OCI-LY7 (cell line): ENCODE measurements at places on chromosomes 6 and 20. TPM values are rescaled to one million over a fixed set of nuclear protein-coding genes. Genes with fewer than 3 reads are reported as not detected.

DNA sequence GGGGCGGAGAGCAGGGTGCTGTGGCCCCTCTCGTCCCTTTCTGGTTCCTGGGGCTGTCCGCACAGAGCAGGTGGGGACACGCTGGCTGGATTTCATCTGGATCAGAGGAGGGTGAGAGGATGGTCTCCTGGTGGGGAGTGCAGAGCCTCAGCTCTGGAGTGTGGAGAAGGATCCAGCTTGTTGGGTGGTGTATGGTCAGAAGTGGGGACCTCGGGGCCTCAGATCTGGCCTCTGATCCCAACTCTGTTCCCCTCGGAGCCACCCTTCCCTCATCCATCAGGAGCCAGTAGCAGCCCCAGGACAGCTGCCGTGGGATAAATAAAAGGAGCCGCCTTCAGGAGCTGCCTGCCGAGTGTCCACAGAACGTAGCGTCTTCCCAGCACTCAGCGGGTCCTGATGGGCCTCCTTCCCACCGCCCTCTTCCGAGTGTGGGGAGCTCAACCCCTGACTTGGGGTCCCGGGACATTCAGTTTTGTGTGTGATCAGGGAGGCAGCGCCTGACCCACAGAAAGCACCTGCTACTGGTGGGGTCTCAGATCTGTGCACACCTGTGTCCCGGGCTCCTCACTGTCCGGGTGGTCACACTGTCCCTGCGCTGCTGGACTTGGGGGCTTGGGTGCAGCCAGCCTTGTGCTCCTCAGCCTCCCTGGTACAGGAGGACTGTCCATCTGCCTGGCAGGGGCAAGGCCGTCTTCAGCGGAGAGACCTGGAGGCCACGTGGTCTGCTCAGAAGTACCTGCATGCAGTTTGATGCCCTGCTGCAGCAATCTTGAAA, 25.4 kb upstream of the BHLHE23 start:
- no peak for DNase-seq

DNA sequence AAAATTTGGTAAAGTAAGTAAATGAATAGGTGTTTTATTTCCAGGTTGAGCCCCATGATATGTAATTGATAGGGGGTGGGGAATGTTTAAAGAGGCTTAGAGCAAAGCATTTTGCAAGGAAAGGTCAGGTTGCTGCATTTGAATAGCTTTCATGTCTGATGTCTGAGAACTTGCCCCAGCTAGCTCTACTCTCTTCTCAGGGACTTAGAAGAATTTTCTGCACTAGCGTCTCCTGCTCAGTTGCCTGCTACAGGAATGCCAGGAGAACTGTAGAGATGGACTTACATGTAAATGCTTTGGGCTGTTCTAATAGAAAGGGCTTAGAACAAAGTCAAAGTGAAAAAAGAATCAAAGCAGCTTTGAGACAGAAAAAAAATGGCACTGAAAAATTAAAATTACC, 35.5 kb downstream of the TRMT6 start:
- DNase-seq = no peak

The SLC22A16 gene
- total RNA-seq = not detected in 2 replicates

DNA sequence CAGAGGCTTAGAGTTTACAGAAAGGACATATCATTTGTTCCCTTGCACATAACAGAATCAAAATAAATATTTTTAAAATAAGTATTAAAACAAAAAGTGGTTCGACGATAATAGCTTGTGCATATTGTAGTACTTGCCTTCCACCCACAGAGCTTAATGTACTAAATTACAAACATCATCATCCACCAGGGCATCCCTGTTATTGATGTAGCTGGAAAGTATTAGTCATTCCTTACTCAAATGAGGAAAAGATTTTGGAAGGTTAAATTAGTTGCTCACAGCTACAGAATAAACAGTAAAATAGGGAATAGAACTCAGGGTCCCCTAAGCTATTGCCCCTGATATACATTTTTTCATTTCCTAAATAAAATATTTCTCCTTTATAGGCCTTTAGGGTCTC, 150.3 kb downstream of the PTPRK start:
- no peak for DNase-seq

The BTN1A1 gene
- 1.0 and 1.1 TPM in 2 replicates for total RNA-seq

The AKAP12 gene
- total RNA-seq = 0.07 and 0.23 TPM in 2 replicates

DNA sequence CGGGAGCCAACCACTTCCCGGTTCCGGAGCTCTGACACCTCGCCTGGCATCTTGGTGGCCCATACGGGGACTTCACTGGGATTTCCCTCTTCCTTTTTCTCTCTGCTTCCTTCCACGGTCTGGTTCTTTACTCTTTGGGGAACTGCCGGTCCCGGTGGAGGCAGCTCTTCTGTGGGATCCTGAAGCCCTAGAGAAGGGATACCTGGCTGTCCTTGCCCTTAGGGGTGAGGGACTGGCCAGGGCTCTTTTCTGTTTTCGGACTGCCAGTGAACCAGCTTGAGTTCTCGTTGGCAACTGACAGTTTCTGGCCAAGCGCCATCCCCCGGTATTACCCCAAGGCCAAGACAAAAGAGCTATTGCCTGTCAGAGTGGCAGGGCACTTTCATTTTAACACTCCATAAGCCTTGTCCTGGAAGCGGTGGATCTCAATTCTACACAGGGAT, 880 bp upstream of the CPXM1 start:
- no peak for DNase-seq

DNA sequence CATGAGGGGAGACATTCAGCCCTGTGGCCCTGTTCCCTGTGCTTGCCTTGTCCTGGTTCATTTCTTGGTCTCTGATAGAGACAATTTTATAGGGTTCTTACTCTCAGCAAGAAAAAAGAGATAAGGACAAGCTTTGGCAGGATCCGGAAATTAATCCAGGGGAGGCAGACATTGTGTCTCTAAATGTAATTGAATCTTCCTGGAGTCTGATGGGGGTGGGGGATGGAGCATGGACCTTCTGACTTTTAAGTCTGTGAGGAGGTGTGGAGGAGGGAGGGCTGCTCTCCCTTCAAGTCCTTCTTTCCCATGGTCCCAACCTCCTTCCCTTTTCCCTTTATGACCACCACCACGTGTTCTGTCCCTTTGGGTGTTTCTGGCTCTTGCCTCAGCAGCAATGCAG, 512.7 kb downstream of the DHX35 start:
- no peak for DNase-seq

The SLC17A3 gene
- not detected in 2 replicates for total RNA-seq

- no peak for DNase-seq
These were observed 713.4 kb downstream of the CD109 start for GRCh38 chr6:74409447-74409846.

DNA sequence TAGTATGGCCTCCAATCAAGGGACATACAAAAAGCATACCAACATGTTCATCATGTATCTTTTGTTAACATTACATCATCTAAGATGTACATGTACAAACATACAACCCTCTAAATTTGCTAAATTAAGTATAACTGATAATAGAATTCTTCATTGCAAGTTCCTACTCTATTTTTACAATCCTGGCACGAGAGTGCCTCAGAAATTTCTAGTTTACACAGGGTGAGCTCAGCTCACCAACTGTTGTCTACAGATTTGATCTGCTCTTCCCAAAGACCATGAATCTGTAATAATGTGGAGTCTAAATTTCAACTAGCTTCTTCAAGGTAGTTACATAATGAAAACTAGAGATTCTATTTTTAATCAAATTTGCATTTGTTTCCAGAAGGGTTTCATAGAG, 179.7 kb downstream of the HIVEP2 start:
- no peak for DNase-seq

DNA sequence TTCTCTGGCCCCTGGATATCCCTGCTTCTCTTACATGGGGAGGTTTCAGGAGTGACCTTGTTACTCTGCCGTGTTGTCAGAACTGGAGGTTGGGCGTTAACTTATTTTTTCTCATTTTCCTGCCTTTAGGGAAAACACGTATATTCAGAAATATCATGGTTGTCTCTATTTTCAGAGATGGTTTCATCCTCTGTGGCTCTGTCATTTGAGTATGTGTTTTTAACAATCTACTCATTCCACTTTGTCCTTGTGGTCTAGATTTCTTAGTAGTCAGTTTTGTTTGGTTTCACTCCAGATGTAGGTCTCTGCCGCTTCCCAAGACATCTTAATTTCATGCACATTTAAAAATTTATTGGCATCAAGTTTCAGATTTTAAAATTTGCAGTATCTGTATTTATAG, 45.9 kb downstream of the KCNS1 start:
- DNase-seq = no peak

The PPP1R14C gene
- 1.3 and 1.8 TPM in 2 replicates for total RNA-seq

DNA sequence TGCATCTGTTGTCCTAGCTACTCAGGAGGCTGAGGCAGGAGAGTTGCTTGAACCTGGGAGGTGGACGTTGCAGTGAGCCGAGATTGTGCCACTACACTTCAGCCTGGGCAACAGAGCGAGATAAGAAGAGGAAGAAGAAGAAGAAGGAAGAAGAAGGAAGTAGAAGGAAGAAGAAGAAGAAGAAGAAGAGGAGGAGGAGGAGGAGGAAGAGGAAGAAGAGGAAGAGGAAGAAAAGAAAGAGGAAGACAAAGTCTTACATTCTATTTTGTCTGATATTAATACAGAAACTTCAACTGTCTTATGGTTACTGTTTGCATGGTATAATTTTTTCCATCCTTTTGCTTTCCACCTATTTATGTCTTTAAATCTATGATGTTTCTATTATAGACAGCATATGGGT, 7.2 kb upstream of the NELFCD start:
- no peak for DNase-seq

DNA sequence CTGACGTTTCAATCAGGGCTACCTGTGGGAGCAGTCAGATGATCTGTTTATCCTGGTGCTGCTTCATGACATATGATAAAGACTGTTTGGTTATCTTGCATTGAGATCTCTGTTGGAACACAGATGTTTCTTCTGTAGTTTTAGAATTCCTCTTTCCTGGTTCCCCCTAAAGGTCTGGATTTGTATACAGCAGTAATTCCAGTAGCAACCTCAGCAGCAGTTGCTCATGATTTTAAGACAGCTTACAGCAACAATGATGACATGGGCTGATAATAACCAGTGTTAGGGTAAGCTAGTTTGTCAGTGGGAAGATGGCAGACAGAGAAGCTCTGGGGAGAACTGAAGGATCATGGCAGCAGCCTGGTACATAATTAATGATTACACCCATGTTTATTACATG, 439.4 kb downstream of the PHF3 start:
- DNase-seq = no peak

- DNase-seq = no peak
These were observed 69.3 kb downstream of the RCAN2 start for GRCh38 chr6:46421939-46422338.

GRCh38 chr6:108395297-108395696, 100.4 kb downstream of the AFG1L start:
- DNase-seq = no peak
